ENCODE measurements at places on chromosomes 12 and 14.

GRCh38 chr12:53484686-53485575, 14.3 kb downstream of the MAP3K12 start:
- DNase-seq: no peak

GRCh38 chr12:115597157-115597712, 680.3 kb downstream of the MED13L start:
- no peak for DNase-seq

DNA sequence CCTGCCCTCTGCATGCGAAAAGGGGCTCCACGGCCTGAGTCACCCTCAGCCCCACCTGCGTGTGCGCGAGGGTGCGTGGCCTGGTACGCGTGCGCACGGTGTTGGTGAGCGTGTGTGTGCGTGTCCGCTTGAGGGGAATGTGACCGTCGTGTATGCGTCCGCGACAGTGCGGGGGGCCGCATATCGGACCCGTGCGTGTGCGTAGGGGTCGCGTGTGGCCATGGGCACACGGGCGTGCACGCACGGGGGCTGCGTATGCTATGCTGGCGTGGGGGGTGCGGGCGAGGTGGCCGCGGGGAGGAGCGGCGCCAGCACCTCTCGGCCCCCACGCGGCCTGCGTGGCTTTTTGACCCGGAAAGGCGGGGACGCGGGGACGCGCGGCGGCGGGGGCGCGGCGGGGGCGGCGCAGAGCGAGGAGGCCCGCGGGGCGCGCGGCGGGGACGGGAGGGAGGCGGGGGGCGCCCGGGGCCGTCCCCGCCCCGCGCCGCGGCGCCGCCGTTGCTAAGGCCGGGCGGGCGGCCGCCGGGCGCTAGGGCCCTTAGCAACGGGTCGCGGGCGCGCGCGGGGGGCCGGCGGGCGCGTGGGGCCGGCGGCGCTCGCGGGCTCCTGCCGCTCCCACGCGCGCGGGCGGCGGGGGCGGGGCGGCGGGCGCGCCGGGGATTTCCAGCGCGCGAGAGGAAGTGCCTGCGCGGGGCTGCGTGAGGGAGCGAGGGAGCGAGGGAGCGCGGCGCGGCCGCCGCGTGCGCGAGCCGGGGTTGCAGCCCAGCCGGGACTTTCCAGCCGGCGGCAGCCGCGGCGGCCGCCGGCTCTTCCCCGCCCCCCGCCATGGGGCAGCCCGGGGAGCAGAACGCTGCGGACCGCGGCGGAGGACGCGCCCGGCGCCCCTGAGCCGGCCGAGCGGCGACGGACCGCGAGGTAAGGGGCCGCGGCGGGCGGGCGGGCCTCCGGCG, at the start of gene TRAF3:
TRAF3 (plus strand) TSS at position 689 of the 950 bp plus-strand sequence. CDS start 92,753 bp downstream, outside the sequence.
- no peak for DNase-seq

- DNase-seq: no peak
Observed at GRCh38 chr14:33290641-33291040, 352.0 kb downstream of the NPAS3 start.

- no peak for DNase-seq
Observed at GRCh38 chr14:104101086-104101621, 15.7 kb downstream of the ASPG start.

- DNase-seq: peak; percentile 37
Observed at GRCh38 chr12:76558684-76559399, 729 bp downstream of the OSBPL8 start.

GRCh38 chr12:100737168-100737567, 57.4 kb upstream of the ANO4 start:
- no peak for DNase-seq

GRCh38 chr14:39264057-39264456, 30.3 kb downstream of the MIA2 start:
- DNase-seq: no peak

- no peak for DNase-seq
Observed at GRCh38 chr12:16096273-16096849, 181.1 kb downstream of the SLC15A5 start.

GRCh38 chr14:99679111-99679510, 5.0 kb upstream of the CYP46A1 start:
- DNase-seq: no peak

DNA sequence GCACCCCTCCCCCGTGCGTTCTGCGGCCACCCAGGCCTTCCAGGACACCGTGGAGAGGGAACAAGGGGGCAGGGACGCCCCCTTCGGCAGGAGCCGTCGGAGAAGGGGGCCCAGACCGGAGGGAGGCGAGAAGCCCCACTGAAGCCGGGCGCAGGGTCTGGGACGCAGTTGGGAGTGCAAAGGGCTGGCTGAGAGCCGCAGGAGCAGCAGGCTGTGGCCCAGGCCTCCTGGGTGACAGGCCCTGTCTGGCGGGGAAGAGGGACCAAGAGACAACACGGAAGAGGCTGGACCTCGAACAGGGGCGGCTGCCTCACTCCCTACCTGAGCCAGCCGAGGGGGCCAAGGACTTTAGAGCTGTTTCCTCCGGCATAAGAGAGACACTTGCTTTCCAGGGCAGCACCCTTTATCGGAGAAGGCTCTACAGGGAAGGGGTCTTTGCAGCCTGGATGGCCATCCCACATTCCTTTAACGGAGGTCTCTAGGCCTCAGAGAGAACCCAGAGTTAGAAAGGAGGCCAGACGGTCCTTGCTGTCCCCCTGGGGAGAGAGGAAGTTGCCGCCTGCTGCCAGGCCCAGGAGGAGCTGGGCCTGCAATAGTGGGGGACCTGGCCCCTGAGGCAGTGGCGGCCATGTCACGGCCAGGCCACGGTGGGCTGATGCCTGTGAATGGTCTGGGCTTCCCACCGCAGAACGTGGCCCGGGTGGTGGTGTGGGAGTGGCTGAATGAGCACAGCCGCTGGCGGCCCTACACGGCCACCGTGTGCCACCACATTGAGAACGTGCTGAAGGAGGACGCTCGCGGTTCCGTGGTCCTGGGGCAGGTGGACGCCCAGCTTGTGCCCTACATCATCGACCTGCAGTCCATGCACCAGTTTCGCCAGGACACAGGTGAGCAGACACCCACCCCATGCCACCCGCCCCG, 1.3 kb downstream of the DTX1 start:
- DNase-seq: no peak

DNA sequence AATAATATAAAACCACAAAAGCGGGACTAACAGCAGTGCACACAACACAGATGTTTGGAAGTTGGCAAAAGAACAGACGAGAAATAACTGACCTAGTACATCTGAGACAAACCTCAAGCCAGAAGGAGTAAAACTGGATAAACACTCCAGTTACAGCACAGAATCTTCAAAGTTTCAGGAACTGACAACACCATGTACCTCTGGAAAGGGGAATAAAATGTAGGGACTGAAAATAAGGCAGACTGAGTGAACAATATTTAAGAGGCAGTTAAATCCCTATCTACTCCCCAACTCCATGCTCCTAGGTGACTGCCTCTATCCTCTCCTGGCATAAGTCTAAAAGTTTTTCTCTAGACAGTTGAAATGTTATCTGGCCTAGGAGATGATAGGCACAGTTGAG, 57.9 kb downstream of the ZFYVE21 start:
- no peak for DNase-seq

GRCh38 chr12:93902736-93903562, 225.8 kb downstream of the CRADD start:
- no peak for DNase-seq

- peak; percentile 82 for DNase-seq
Observed at GRCh38 chr12:62621101-62621638, 154.5 kb downstream of the MON2 start.

GRCh38 chr14:51093371-51094281, 1.3 kb downstream of the TRIM9 start:
- DNase-seq: peak; percentile 50

DNA sequence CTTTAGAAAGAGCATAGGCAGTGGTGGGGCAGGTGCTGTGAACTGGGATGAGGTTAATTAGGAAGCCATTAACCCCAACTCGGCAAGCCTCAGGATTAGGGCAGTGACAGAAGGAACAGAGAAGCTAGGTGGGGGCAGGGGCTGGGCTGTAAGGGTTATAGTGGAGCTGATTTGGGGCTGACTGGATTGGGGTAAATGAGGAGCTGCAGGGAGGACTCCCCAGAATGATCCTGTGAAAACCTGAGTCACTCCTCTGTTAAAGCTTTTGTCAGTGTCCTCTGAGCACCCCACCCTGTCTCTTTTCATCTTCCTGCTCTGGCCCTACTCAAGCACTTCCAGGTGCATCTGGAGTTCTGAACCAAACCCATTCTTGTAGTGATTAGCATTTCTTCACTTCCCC, 4.4 kb downstream of the KLC1 start:
- no peak for DNase-seq

- DNase-seq: no peak
Observed at GRCh38 chr12:117053597-117054201, 45.5 kb downstream of the TESC start.

- no peak for DNase-seq
Observed at GRCh38 chr14:29857551-29857950, 70.1 kb downstream of the PRKD1 start.

GRCh38 chr12:6452245-6452943, 552 bp downstream of the TAPBPL start:
- no peak for DNase-seq

DNA sequence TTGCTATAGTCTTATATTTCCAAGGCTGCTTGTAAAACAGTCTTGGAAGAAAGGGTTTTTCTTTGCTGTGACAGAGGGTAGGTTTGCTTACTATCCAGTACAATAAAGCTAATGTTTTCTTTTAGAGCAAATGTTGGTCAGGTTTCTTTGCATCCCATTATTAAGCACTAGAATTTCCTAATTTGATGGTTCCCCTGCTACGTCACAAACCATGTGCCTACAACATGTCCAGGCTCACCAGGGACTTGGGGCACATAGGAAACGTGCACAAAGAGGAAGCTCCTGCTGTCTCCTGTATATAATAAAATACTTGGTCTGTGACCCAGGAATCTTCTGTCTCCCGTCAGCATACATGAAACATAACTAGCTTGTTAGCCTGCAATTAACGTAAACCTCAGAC, 486.3 kb upstream of the LRFN5 start:
- DNase-seq: no peak

- DNase-seq: no peak
Observed at GRCh38 chr14:29885988-29886387, 41.7 kb downstream of the PRKD1 start.

DNA sequence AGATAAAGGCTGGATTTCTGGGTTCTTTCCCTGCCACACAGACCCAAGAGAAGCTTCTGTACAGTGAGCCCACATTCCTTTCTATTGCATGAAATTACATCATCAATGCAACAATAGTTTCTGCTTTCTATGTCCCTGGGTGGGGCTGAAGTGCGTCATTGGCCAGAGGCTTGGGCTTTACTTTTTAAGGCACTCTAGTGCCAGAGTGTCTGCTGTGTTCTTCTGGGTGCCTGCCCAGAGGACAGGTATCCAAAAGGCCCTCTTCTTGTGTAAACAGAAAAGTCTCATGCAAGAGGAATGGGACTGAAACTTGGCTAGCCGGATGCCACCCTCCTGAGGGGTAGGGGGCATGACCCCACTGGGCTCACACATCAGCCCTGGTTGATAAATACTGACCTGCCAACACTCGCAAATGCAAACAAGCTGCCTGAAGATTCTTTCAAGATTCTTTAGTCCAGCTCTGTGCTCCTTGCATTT, 5.9 kb downstream of the KRT86 start:
- DNase-seq: no peak

- no peak for DNase-seq
Observed at GRCh38 chr14:28656704-28657255, 109.8 kb upstream of the FOXG1 start.

- no peak for DNase-seq
Observed at GRCh38 chr14:103656031-103656755, 27.2 kb downstream of the KLC1 start.

- no peak for DNase-seq
Observed at GRCh38 chr12:65122703-65123102, 1.6 kb upstream of the WIF1 start.

GRCh38 chr12:65656891-65657351, 167.4 kb upstream of the HMGA2 start:
- DNase-seq: no peak

DNA sequence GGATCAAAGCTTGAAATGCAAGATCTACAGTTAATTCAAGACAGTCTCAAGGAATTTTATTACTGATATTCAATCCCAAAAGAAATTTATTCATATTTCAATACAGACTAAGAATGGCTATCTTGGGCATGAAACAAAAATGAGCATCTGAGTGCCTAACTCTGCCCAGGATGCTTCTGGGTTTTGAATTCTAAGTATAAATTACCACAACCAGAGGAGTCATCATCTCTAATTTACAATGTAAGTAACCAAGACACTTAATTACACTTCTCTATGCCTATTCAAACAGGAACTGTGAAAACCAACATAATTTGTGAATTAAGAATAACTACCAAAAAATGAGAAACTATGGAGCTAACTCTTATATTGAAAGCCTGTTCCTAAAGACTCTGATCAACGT, 14.1 kb downstream of the OSBPL8 start:
- no peak for DNase-seq

DNA sequence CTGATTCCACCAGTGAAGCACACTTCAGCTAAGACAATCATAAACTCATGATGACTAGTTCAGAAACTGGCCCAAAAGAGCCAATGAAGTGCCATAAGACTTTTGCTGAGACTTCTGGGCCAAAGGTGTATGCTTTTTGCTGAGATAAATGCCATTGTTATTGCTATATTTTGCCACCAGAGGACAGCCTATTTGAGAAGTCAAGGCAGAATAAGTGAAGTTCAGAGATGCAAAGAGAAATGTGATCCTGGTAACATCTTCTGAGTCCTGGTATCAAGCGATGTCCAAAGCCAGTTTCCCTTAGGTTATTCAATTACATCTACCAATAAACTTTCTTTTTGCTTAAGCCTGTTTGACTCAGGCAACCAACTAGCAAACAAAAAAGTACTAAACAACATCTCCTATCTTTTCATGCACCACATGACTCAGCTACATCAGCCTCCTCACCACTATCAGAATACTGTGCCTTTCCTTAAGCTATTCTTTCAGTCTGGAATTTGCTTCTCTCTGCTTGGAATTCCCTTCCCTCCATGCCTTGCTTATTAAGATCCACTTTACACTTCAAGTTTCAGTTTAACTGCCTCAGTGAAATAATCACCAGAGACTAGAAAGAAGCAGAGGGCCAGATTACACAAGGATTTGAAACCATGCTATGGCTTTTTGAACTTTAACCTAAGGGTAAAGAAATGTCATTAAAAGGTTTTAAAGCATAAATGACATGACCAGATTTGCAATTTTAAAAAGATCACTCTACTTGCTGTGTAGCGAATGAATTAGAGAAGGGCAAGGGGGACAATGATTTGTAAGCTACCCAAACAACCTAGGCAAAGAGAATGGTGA, 14.0 kb downstream of the CRY1 start:
- DNase-seq: no peak

DNA sequence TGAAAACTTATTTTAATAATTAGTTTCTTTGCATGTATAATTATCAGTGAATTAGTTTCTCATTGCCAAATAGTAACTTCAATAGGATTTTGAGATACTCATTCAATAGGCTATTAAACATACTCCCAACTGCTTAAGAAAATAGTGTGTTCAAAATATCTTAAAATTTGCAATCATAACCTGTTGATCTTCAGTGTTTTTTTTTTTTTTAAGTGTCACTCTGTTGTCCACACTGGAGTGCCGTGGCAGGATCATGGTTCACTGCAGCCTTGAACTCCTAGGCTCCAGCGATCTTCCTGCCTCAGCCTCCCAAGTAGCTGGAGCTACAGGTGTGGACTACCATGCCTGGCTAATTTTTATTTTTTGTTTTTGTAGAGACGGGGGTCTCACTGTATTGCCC, 1.5 kb upstream of the YARS2 start:
- DNase-seq: no peak

GRCh38 chr12:94586589-94587259, 63.6 kb downstream of the TMCC3 start:
- DNase-seq: no peak
